ENCODE measurements at places on chromosomes 11 and 22.

DNA sequence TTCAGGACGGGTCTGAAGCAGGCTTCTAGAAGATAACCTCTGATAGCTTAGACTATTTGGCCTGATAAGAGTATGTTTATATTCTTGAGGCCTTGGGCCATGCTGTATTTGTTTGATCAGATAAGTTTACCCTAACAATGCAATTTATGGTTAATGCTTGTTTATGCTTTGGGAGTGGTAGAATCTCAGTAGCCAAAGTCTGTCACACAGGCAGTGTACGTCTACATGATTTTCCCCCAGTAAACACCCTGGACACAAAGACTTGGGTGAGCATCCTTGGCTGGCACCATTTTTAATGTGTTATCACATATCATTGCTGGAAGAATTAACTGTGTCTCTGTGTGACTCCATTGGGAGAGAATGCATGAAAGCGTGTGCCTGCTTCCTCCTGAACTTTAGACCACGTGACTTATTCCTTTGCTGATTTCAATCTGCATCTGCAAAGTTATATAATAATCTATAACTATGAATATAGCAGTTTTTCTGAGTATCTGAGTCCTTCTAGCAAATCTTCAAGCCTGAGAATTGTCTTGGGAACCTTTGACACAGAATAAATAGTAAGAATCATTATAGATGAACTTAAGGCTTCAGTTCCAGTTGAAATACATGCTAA lies 172.4 kb downstream of the CASP12 start:
- DNase-seq: no peak

DNA sequence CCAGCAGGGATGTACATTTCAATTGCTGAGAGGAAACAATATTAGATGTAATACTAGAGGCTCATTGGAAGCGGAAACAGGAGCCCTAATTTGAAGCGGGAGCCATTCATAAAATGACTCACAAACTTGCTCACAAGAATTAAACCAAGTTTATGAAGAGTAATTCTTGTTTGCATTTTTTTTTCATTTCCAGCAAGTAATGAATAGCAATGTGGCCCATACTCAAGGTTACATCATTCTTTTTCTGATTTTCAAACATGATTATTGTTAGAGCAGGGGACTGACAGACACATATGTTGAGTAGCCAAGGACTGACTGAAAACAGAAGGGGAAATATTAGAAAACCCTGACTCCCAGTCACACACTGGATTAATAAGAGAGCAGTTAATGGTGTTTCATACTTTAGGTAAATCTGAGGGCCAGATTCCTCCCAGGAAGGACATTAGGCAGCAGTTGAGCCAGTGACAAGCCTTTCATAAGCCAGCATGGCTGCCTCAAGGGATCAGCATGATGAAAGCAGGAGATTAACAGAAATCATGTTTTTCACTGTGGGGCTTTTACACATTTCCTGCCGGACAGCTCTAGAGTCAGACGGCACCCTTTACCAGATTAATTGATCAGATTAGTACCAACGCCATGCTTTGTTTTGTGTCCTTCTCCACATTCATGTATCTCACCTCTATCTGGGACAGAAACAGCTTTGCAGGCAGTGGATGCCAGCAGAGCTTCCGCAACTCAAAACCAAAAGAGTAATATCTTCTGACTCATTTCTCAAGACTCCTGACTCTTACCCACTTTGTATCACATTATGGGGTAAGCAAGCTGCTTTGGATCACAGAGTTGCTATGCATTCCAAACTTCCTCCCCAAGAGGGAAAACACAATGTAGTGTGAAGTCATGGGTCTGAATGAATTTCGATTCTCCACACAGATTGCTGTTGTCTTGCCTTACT lies 831.6 kb downstream of the KCNA4 start:
- no peak for DNase-seq

DNA sequence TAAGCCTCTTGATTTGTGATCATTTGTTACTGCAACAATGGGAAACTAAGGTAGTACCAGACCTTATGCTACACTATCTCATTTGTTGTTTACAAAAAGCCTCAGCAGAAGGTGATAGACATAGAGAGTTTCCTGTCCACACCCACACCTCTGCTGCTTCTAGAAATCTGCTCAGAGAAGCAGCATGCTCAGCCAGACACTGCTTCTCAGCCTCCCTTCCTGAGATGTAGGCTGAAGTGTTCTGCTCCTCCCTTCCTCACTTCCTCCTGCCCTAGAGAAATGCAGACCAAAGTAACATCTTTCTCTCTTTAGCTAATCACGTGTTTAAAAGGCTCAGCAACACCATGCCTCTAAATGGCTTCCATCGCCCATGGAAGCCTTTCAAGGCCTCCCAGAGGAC lies 88.4 kb downstream of the SLC1A2 start:
- peak; percentile 25 for DNase-seq

DNA sequence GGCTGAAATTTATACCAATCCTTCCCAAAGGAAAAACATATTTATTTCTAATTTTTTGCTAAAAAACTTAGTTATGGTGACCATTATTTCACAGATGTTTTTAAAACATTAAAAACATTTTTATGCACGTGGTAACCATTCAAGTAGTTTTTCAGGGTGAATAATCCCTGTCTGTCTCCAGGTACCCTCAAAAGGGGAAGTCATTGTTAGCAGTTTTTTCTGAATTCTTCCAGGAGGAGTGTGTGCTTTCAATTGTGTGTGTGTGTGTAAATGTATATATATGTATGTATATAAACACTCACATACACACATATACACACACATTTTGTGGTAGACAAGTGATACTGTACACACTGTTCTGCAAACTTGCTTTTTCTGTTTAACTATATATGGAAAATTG lies 43.9 kb downstream of the MIAT start:
- no peak for DNase-seq

- no peak for DNase-seq
Measured at GRCh38 chr11:59145534-59145933, 2.9 kb downstream of the FAM111A start.

DNA sequence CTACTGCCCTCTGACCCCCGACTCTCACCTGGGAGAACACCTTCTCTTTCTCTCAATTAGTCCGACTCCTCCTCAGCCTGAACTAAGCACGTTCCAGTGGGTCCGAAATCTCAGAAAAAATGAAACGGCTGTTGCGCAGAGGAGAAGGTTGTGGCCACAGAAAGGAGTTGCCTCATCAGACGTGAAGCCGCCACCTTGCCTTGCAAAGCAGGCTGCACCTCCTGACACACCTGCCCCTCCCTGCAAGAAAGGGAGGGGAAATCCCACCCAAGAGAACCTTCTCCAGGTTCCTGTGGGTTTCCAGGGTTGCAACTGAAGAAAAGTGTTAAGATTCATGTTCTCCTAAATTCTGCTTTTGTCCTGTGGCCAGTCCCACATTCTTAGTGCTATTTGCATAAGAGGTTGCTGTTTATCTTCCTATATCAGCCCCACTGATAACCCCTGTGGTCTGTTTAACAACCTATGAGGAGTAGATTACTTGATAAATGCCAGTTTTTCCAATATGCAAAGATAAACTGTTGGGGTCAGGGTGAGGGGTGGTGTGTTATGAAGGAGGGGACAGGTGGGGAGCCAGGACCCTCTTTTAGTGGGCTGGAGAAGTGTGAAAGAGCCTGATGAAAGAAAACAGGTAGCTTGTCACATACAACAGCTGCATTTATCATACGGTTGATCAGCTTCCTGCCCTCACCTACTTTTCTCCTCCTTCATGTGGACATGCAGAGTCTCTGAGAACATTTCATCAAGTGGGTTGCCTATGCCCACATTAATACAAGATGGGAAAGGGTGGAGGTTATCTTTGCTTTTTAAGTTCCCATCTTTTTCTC lies 18.2 kb downstream of the ZBTB16 start:
- DNase-seq: no peak

GRCh38 chr11:76669901-76670484 lies 554 bp downstream of the LRRC32 start:
- no peak for DNase-seq

DNA sequence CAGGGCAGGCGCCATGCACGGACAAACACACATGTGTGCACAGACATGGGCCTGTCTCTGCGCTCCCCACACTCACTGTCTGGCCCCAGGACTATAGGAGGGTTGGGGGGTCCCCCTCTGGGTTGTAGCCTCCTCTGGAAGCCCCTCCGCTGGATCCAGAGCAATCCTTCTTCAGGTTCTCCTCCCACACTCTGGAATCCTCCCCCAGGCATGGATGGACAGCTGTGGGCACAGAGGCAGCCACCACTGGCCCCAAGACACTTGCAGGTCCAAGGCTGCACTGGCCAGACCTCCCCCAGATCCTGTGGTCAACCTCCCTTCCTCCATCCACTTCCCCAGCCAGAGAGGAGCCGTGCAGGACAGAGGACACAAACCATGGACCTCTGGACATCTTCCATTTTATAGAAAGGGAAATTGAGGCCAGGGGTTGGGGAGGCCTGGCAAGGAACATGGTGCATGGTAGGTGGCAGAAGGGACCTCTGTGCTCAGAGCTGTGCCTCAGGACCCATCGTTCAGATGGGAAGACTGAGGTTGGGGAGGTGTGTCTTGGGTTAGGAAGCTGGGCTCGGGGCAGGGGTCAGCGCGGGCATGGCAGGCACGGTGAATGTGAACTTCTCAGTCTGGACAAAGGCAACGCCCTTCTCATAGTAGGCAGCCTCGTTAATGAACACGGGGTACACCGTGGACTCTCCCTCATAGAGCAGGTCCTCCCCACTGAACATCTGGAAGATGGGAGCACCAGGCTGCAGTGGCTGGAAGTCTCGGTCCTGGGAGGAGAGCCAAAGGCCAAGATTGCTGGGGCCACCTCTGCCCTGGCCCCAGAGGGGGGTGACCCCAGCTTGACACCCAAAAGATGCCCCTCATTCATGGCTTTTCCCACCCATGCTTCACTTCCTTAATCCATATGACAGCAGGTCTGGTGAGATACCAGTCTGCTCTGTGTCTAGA lies 2.9 kb upstream of the TBX10 start:
- DNase-seq: no peak

- DNase-seq: no peak
Measured at GRCh38 chr11:83827940-83828554, 541.9 kb upstream of the CCDC90B start.

DNA sequence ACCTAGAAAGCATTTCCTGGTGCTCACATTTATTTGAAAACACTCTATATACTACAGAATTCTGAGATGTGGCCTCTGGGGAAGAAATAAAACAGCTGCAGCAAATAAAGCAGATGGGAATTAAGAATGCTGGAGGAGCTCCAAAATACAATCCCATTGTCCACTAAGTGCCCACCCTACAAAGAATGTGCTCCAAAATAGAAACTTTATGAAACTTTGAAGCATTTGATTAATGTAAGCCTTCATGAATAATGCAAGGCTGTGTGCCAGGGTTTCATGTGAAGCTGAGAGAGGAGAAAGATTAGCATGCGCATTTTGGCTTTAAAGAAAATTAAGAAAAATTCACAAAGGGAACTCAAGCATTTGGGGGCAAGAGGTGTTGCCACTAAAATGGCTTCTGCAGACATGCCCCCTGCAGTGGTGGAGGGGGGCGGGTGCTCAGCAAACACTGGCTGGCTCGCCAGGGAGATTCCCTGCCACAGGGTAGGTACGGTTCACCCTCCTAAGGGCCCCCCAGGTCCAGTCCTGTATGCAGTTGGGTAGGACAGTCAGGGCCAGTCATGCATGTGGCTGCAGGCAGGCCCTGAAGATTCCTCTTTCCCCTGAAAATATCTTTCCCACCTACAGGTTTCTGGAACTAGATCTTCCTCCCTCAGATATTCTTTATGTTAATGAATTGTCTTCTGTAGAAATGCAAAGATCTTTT lies 46.6 kb upstream of the RCN1 start:
- DNase-seq: no peak

GRCh38 chr22:36452250-36452977 lies 29.0 kb downstream of the TXN2 start:
- DNase-seq: no peak

DNA sequence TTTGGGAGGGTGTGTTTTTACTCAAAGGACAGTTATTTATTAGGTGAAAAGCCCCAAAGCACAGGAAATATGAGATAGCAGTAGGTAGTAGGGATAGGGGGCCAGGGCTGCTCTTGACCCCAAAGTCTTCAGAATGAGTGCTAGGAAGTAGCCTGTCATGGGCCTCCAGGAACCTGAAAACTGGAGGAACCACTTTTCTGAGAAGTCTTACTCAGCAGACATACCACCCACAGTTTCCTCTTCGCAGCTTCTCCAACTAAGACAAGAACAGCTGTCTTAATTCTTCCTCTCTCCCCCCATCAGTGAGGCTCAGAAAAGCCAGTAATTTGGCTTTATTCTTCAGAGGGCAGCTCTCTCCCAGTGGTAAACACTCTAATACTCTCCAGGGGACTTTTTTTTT lies 84.0 kb upstream of the CTSC start:
- DNase-seq: no peak

DNA sequence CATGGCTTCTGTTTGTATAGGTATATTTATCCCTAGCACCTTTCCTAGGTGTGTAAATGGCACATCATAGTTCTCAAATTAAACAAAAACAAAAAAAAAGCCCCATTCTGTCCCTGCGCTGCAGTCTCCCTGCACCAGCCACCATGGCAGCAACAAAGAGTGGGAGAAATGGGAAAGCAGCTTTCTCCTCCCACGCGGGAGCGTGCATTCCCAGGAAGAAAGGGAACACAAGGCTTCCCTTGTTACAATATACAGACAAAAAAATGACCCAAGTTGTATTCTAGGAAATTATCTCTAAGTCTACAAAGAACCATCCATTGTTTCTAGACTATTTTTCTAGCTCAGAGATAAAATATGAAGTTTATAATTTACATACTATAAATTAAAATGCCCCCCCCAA lies 16.1 kb upstream of the TMPRSS5 start:
- no peak for DNase-seq

- no peak for DNase-seq
Measured at GRCh38 chr11:116861539-116861938, 24.1 kb upstream of the APOA1 start.

GRCh38 chr22:46113110-46113909 lies 37.0 kb upstream of the PPARA start:
- no peak for DNase-seq

- DNase-seq: no peak
Measured at GRCh38 chr11:95799546-95799945, 9.2 kb downstream of the CEP57 start.

- no peak for DNase-seq
Measured at GRCh38 chr11:3138178-3139085, 26.7 kb downstream of the OSBPL5 start.

GRCh38 chr22:43160497-43161126 lies 9.3 kb downstream of the TSPO start:
- DNase-seq: no peak

GRCh38 chr22:49678842-49679170 lies 148.9 kb downstream of the BRD1 start:
- DNase-seq: no peak

All from stimulated activated CD4-positive, alpha-beta T cell treated with anti-CD3 and anti-CD28 coated beads, TNF-alpha, amount 100 ng/mL, for 1 hour (primary cell).